Stimulated activated CD4-positive, alpha-beta T cell treated with anti-CD3 and anti-CD28 coated beads, Interleukin-1b, Interleukin-23, amount 100 ng/mL, for 1 hour (primary cell): ENCODE measurements at places on chromosomes 16 and 17.

DNA sequence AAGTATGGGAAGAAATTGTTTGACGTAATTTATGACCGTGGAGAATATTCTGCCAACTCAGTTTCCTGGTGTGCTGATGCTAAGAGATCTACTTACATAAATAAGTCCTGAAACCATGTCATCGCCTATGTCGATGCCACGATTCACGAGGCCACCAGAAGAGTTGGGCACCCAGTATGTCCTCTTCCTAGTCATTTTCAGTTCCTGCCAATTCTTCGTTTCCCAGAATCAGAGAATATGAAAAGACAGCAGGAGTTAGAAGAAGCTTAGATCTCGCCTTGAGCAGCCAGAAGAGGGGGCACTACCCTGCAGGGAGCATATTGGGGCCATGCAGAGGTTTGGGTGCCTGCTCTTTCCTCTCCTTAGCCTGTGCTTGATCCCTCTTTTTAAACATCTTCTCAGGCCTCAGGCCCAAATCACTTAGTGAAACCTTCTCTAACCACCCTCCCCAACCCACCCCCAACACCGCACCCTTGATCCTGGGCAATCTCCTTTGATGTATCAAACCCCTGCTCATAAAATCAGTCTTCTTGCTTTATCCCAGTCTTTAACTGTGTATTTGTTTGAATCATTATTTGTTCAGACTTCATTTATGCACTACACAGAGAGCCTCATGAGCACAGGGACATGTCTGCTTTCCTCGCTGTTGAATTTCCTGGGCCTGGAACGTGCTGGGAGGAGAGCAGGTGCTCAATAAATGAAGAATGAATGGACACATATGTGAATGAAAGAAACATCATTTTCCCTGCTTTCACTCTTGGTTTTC lies 12.2 kb upstream of the LONP2 start:
- no peak for DNase-seq

GRCh38 chr16:64269756-64270155 lies 852.1 kb downstream of the CDH11 start:
- no peak for DNase-seq

- no peak for DNase-seq
These were observed 29.0 kb downstream of the WSB1 start for GRCh38 chr17:27322690-27323508.

- DNase-seq = no peak
These were observed 73.8 kb downstream of the C17orf58 start for GRCh38 chr17:67922503-67922902.

DNA sequence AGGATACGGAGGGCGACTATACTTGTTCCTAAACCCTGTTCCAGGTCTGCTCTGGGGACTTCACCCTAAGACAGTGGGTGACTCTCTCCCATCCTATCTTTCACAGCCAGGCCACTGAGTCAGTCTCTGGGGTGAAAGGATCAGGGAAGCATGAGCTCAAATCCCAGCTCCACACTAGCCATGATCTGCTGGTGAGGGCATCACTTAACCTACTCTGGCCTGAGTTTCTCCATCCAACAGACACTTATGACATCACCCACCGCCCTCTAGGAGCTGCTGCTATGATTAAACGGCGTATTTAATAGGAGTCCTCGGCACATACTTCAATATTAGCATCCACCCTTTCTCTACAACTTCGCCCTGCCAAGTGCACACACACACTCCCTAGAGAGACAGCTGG lies 10.1 kb downstream of the GAST start:
- no peak for DNase-seq
